Germinal center (tissue), 1 donor: ENCODE measurements at places on chromosomes 11 and 22.

GRCh38 chr22:37222440-37222971 is 10.2 kb upstream of the SSTR3 start:
- no peak for DNase-seq

DNA sequence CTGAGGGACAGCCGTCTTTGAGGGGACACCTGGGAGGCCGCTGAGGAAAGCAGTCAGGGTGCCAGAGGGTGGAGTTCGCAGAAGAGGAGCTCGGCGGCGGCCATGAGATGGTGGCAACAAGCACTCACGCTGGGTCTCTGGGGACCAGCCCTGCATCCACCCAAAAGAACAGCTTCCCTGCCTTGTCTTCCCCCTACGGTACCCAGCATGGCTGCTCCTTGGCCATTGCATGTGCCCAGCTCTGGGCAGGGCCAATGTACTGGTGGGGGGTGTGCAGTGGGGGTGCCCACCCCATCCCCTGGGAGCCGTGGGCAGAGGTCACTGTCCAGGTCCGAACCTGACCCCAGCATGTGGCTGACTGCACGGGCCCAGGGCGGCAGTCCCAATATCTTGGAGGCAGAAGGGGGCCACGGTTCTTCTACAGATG is 42.3 kb downstream of the OSBPL5 start:
- no peak for DNase-seq

- DNase-seq: no peak
These were observed 74.3 kb downstream of the BRD1 start for GRCh38 chr22:49753276-49753890.

DNA sequence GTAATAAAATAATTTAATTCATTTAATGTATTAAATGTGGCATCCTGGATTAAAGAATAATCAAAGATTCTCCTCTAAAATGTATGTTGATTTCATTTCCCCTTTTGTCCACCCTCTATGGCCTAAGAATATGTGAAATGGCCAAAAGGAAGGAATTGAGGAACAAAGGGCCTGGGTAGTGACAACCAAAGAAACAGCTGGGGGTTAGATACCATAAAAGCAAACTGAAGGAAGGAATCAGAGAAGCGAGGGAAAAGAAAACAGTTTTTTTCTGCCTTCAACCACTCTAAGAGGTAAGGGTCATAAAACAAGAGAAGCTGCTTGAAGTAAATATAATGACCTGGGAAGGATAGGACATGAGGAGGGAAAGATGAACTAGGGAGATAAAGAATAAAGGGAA is 139.3 kb downstream of the FAM76B start:
- no peak for DNase-seq

DNA sequence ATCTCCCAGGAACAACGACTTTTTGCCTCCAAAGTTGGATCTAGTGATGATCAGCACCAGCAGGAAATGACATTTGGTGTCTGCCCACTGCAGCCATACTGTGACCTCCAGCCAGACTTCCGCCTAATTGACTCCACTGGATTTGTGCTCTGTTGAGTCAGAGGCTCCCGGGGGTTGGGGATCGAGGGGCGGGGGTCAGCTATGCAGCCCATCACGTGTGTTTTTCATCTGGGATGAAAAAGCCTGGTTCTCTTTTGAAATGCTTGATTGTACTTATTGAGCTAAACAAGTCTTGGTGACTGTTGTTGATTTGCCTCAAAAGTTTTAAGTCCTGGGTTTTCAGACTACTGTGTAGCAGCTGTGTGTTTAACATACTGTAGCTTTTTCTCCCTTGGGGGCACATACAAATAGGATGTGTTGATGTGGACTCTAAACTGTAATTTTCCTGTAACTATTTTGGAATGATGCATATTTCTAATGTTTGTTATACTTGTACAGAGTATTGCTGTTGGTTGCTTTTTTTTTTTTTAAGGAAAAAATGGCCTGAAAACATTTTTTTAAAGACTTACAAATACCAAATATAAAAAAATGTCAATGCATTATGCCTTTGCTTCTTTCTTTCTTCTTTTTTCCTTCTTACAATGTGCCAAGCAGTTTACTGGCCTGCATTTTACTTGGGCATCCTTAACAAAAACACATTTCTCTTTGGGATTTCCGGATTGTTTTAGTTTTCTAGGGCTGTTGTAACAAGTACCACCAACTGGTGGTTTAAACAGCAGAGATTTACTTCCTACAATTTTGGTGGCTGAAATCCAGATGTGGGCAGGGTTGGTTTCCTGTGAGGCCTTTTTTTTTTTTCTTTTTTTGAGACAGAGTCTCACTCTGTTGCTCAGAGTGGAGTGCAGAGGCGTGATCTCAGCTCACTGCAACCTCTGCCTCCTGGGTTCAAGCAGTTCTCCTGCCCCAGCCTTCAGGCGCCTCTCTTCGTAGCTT is 46.1 kb upstream of the OR4B1 start:
- no peak for DNase-seq

DNA sequence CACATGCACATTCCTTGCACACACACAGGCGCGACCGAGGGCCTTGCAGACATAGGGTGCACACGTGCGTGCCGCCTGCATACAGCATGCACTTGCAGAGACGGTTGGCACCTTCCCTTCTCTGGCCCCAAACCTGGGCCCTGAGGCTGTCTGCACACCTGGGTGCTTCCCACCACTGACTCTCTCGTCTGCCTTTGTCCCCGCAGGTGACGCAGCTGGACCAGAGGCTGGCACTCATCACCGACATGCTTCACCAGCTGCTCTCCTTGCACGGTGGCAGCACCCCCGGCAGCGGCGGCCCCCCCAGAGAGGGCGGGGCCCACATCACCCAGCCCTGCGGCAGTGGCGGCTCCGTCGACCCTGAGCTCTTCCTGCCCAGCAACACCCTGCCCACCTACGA is 38.0 kb downstream of the CDKN1C start:
- no peak for DNase-seq

- DNase-seq: no peak
These were observed 5.9 kb upstream of the PACSIN3 start for GRCh38 chr11:47192111-47192510.

GRCh38 chr11:76453248-76453647 is 8.4 kb downstream of the EMSY start:
- no peak for DNase-seq

- peak; percentile 55 for DNase-seq
These were observed 3.8 kb upstream of the RNF141 start for GRCh38 chr11:10544491-10545465.

DNA sequence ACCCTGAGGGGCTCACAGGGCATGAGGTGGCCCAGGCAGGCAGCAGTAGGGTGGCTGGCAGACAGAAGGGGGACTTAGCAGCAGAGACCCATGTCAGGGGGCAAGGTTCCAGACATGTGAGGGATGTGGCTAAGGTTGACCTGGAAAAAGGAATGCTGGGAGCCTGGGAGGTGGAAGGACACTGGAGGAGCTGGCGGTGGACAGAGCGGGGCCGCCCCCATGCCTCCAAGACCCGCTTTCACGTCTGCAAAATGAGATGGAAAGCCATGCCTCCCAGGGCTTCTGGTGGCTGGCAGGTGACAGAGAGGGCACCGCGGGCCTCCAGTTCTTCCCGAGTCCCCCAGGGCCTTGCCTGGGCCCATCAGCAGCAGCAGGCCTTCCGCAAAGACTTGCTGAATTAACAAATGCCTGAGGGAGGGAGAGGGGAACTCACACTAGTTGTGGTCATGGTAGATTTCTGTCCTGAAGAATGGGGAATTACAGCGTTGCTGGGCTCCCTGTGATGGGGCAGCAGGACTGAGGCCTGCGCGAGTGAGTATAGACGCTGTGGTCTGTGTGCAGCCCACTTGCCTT is 23.1 kb upstream of the SOX10 start:
- DNase-seq: no peak

- no peak for DNase-seq
These were observed 31.2 kb downstream of the FLI1 start for GRCh38 chr11:128724891-128725611.

DNA sequence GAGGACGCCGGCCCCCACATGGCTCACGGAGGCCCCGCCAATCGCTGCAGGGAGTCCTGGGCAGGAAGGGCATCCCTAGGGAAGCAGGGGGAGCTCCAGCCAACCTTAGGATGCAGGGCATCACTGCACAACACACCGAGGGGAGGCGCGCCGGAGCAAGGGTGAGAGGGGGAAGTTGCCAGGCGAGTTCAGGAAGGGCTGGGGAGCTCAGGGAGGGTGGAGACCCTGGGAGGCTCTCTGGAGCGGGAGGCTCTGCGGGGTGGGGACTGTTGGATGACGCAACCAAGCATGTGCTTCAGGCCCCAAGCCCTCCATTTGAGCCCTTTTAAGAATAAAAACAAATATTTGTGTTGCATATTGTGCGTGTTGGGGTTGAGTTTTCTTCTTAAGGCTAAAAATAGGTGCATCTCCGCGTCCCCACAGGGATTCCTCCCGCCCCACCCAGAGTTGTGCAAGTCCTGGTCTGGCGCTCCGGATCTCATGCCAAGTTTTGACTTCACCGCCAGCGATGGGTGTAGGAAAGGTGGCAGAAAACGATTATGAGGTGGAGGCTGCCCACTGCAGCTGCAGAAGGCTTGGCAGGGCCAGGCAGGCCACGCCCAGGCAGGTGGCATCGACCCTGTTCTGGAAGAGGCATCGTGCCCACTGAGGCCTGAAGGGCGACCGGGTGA is 65.2 kb downstream of the WNT7B start:
- no peak for DNase-seq

GRCh38 chr22:29700206-29700899 is 19.4 kb upstream of the CABP7 start:
- DNase-seq: no peak

DNA sequence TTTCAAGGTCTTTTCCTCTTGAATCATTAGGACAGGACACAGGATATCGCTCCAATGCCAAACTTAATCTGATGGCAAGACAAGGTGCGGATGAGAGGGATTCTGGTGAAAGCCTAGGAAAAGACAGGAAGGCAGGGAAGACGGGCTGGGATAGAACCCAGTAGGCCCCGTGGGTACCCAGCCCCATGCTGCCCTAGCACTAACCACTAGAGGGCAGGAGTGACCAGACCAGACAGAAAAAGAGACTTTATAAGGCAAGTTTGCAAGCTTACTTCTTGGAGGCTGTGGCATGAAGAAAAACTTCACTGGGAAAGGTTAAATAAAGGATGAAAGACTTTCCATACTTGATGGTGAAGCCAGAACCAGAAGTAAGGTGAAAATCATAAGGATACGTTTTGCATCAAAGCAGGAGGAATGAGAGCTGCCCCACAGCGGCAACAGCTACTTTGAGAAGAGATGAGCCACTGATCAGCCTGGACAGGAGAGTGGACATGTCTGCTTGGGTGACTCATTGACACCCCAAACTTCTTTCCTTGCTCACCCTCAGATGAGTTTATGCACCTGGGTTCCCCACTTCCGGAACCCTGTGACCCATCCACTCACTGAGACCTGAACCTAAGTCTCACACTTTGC is 39.8 kb downstream of the SYN3 start:
- DNase-seq: peak; percentile 61

GRCh38 chr22:50278956-50279619 is 8.9 kb upstream of the MAPK11 start:
- DNase-seq: no peak

DNA sequence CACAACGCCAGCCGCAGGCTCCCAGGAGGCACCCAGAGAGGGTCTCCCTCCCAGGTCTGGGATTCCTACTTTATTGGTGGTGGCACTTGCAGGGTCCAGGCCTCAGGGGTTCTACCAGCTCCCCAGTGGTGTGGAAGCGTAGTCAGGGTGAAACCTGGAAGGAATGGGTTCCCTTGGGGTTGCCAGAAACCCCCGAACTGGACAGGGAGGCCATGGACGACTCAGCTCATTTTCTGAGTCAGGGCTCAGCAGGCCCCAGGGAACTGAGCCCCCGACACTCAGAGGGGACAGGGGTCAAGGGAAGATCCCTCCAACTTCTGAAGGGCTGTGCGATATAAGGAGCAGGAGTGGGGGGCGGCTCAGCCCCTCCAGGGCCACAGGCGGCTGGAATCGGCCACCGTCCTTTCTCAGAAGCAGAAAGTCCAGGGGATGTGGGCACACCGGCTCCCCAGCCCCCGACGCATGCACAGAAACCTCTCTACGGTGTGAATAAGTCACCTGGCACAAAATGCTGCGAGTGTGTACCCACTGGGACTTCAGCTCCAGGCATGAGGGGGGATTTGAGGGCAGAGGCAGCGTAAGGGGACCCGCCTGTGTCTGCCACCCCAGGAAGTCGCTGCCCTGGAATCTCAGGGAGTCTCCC is 25.1 kb downstream of the MRGPRG start:
- no peak for DNase-seq

- no peak for DNase-seq
These were observed 52.2 kb upstream of the CEP126 start for GRCh38 chr11:101862391-101863233.

- DNase-seq: no peak
These were observed 46.5 kb upstream of the FIBIN start for GRCh38 chr11:26947379-26947844.

GRCh38 chr11:13781153-13781552 is 112.7 kb downstream of the FAR1 start:
- DNase-seq: no peak

DNA sequence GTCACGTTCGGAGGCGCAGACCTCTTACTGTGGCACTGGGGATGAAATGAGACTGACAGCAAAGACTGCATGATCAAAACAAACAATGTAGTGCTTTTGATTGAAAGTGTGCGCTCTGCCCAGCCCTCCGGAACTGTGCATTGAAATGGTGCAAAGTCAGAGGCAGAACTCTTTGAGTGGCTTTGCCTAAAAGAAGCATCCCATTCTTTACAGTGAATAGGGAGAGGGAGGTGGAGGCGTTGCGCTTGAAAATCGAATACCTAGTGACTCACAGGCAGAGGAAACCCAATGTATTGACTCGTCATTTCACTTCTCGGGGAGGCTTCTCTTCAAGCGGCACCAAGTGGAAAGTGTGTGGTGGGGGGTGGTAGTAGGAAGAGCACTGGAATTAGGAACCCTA is 10.9 kb downstream of the RCN1 start:
- no peak for DNase-seq

DNA sequence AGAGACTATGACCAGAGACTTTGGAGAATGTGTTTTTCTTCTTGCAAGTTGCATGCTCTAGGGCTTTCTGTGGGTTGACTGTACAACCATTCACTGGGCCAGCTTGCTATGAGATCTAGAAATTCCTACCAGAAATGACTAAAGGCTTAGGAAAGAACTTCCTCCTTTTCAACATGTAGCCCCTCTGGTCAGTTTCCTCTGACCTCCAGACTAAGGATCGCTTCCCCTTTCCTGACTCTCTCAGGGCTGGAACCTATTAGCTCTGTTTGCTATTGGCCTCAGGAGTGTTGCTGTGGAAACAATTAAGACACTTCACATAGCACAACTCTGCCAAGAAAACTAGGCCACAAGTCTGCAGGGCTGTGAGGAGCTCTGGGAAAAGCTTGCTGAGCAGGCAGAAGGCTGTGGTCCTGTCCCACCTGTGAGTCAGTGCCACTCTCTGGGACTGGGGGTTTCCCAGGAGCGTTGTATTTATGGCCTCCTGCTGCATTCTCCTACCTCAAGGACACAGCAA is 10.7 kb downstream of the CRY2 start:
- DNase-seq: no peak

DNA sequence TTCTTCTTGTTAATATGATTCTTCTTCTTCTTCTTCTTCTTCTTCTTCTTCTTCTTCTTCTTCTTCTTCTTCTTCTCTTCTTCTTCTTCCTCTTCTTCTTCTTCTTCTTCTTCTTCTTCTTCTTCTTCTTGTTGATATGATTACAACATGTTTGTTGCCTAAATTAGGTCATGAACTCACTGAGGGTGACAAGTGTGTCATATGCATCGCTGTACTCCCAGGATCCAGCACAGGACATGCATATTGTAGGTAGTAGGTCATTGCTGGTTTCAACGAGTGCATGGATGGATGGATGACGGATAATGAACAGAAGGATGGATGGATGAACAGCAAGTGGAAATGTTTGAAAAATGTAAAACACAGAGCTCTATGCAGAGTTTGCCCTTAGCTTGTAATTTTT is 14.9 kb upstream of the PVALB start:
- DNase-seq: no peak

- DNase-seq: peak; percentile 48
These were observed 576 bp upstream of the SC5D start for GRCh38 chr11:121291896-121292494.
